ENCODE measurements at places on chromosomes 2 and 18. TPM values are rescaled to one million over a fixed set of nuclear protein-coding genes. Genes with fewer than 3 reads are reported as not detected.

MROH2A gene
- not detected for total RNA-seq

CHMP1B gene
- total RNA-seq: 69.7 TPM

DNA sequence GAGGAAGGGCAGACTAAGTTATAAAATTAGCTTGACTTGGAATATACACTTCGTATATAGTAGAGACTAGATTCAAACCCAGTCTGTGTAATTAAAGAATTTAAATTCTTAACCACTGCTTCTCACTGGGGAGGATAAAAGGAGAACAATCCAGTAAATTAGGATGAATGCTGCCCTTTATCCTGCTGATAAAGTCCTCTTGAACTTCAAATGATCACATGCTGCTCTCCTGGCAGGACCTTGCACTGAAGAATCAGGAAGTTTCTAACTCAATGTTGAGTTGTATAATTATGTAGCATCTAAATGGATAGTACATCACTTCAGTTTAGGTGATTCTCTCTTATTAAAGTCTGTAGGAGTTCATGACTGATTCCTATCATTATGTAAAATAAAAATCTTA lies 1179.7 kb downstream of the DSC3 start:
- no peaks in the 10 kb centered on the region for H3K36me3 ChIP-seq
- no peak overlapping the region for H3K4me3 ChIP-seq
- no peak for DNase-seq
- no peaks in the 10 kb centered on the region for H3K4me1 ChIP-seq
- no peaks in the 10 kb centered on the region for H3K27me3 ChIP-seq

- no peaks in the 10 kb centered on the region for H3K4me1 ChIP-seq
- no peak overlapping the region for H3K4me3 ChIP-seq
- no peak overlapping the region for H3K27ac ChIP-seq
- H3K36me3 ChIP-seq: no peaks in the 10 kb centered on the region
- DNase-seq: no peak
- H3K27me3 ChIP-seq: peaks cover 5% of the 10 kb centered on the region
These were observed 168.1 kb downstream of the KCNE4 start for GRCh38 chr2:223219872-223220657.

LONRF2 gene
- total RNA-seq: 0.54 TPM

DNA sequence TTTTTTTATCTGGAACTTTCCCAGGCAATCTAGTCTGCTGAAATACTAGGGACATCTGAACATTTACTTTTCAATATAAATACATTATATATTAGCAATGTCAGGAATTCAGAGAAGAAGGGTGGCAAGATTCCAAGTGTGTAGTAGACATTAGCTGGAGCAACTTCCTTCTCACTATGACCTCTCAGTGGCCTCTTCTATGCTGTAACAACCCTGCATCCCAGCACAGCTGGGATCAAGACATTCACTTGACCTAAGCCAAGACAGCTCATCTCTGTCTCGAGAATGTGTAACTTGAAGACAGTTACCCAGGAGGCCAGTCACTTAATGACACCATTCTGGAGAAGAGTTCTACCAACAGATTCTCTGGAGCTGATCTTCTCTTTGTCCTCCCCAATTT lies 61.7 kb upstream of the RALBP1 start:
- no peaks in the 10 kb centered on the region for H3K27me3 ChIP-seq
- H3K4me3 ChIP-seq: no peak overlapping the region
- H3K36me3 ChIP-seq: no peaks in the 10 kb centered on the region
- no peak overlapping the region for H3K27ac ChIP-seq
- H3K4me1 ChIP-seq: peaks cover 7% of the 10 kb centered on the region
- DNase-seq: peak; percentile 91

DNA sequence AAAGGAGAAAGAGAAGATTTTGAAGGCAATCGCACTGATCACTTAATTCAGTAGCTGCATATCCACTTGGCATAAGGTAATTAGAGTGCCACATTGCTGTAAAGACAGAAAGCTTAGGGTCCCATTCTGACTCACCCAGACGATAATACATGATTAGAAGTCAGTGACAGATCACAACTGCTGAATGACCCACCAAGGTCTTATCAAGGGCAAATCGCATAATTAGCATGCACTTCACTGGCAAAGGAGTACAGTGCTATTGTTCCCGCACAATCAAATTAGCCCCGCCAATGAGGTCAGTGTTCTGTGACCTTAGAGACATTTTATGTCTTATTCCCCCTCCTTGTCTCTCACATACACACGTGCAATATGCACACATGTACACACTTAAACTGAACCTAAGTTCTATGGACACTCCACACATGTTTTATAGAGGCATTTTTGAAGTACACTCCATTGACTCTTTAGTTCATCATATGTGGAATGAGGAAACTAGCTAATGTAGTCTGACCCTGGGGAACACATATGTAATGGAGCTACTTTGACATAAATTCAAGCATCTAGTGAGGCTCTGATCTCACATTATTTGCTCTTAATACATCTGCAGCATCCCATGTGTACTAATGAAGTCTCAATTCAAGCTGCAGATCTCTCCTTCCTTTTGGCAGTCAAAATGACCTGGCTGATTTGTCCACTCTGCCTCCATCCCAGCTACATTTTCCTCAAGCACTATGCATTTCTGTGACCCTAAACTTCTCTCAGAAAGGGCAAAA lies 673.8 kb upstream of the FANCL start:
- peaks cover 9% of the 10 kb centered on the region for H3K4me1 ChIP-seq
- H3K27ac ChIP-seq: no peak overlapping the region
- no peak overlapping the region for H3K4me3 ChIP-seq
- H3K36me3 ChIP-seq: no peaks in the 10 kb centered on the region
- DNase-seq: no peak

Measured in IMR-90 (cell line).